ENCODE measurements at places on chromosomes 11 and 22.

DNA sequence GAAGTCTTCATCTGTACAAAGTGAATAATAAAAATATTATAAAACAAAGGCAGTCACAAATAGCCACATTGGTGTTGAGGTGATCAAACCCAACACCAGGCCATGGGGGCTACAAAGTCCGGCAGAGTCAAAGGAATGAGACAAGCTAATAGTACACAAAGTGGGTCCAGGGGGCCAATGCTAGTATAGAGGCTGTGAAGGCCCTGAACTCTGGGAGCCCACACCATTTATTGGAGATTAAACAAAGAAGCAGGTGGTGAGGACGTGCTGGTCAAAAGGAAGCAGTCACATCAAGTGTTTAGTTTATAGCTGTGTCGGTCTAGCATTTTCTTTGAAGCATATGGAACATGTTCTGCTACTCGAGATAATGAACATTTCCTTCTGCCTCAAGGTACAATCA is 58.6 kb upstream of the CCT8L2 start:
- no peak for DNase-seq

DNA sequence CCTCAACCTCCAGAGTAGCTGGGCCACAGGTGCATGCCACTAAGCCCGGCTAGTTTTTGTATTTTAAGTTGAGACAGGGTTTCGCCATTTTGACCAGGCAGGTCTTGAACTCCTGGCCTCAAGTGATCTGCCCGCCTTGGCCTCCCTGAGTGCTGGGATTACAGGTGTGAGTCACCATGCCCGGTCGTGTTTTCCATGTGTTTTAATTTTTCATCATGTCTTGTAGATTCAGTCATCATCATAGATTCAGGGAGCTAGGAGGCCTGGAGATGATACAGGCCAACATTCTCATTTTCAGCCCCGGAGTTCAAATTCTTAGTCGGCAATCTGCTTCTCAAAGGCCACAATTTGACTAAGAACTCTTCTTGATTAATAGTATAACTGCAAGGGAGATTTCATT is 73.5 kb upstream of the GRAMD1B start:
- DNase-seq, result no peak

- no peak for DNase-seq
These were observed 8.8 kb downstream of the SSTR3 start for GRCh38 chr22:37203354-37204044.

DNA sequence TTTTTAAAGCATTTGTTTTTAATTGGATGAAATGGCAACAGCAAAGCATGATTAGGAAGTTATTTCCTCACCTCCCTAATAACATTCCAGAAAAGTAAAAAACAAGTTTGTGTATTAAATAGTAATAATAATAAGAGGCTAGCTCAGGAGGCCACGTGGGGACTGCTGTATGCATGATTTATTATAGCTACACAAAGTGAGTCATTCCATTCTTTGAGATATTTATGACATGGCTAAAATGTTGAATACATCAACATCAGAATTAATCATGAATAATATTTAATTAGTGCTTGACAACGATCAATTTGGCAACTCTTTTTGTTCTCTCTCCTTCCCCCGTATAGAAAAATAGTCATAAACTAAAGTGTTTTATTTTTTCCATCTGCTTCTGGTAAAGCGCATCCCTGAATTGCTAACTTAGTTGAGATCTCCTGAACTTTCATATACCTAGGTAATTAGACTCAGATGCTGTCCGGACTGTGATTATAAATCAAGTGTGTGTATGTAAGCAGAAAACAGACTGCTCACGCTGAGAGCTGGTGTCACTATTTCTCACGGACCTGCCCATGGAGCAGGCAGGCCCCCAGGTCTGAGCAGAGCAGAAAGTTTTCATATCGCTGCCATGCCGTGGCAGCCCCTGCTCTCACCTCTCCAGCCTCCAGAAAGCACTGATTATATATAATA is 125.7 kb downstream of the WT1 start:
- no peak for DNase-seq

DNA sequence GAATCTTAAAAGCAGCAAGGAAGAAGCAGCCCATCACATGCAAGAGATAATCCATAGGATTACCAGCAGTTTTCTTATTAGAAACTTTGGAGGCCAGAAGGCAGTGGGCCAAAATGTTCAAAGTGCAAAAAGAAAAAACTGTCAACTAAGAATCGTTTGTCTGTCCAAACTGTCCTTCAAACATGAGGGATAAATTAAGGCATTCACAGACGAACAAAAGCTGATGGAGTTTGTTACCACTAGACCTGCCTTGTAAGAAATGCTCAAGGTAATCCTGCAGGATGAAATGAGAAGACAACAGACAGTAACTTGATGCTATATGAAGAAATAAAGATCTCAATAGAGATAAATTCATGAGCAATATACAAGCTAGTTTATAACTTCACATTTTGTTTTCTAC is 150.4 kb downstream of the WNT7B start:
- no peak for DNase-seq

DNA sequence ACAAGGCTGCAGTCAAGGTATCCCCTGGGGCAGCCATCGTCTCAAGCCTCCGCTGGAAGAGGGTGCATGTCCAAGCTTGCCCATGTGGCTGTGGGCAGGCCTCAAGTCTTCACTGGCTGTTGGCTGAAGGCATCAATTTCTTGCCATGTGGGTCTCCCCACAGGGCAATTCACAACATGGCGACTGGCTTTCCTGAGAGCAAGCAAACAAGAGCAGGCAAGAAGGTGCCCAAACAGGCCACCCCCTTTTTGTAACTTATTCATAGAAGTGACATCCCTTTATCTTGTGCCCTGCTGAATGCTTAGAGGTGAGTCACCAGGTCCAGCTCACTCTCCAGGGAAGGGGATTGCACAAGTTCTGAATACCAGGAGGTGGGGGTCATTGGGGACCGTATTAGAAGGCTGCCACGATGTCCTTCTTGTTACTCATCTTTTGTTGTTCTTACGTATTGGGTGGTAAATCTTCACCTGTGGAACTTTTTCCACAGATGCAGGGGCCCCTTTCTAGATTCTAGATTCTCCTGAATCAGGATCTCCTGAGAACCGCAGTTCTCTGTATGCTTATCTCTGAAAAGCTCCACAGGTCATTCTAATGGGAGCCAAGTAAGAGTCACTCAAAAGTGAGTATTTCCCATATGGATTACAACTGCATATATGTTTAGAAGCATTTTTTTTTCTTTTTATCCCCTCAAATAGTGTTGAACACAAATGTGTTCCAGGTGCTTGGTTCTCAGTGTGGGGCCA is 44.2 kb upstream of the MICAL2 start:
- DNase-seq, result peak; percentile 54

DNA sequence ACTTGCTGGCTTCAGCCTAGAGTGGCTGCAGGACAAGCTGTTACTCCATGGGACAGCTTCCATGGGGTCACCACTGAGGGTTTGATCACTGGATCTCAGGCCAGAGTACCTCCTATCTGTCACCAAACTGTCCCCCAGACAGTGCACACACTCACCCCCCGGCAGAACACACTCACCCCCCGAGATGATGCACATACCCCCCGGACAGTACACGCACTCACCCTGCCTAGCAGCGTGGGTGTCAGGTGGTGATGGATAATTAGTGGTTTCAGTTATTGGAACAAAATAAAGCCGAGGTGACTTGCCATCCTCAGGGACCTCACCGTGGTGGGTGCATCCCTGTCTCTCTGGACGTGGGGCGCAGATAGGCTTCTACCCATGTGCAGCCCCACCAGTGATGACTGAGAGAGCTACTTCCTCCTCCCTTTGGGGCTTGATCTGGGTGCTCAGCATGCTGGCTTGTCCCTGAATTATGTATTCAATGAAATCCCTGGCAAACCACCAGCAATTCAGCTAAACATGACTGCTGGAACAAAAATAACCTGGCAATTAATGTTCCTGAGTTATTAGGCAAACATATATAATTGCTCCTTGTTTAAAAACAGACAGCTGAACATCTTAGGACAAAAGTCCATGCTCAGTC is 18.9 kb downstream of the TANGO2 start:
- DNase-seq, result no peak

GRCh38 chr11:100442017-100442416 is 245.1 kb upstream of the ARHGAP42 start:
- no peak for DNase-seq

GRCh38 chr22:42719656-42720262 is 911 bp downstream of the A4GALT start:
- DNase-seq, result no peak

- DNase-seq, result no peak
These were observed 18.5 kb upstream of the ARHGAP20 start for GRCh38 chr11:110730773-110731172.

- DNase-seq, result no peak
These were observed 5.5 kb downstream of the TCIRG1 start for GRCh38 chr11:68044145-68044813.

DNA sequence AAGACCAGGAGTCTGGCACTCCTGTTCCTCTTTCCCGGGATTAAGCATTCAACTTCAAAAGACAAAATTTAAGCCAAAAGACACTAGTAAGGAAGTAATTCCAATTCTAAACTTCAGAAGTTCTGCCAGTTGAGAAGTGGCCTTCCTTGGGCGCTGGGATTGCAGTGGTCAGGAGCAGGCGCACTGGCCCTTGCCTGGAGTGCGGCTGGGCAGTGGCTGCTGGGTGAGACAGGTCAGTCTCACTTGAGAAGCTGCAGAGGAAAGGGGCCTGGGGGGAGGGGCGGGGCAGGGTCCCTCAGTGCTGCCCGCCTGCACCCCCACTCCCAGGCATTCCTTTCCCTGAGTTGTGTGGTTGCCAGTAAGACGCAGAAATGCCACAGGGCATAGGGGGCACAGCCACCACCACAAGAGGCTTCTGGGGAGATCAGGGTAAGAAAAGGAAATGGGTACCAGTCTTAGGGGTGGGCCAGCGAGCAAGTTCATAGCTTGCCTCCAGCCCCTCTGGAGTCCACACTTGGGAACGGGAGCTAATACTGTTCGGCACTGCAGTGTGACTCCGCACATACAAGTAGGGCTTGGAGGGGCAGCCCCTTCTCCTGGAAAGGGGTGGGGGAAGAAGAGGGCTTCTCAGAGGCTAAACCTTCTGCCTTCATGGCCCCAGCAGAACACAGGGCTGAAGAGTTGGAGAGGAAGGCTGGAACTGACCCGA is 5.5 kb downstream of the MRPL49 start:
- DNase-seq, result no peak

- DNase-seq, result no peak
These were observed 126.7 kb downstream of the TEAD1 start for GRCh38 chr11:12800871-12801270.

DNA sequence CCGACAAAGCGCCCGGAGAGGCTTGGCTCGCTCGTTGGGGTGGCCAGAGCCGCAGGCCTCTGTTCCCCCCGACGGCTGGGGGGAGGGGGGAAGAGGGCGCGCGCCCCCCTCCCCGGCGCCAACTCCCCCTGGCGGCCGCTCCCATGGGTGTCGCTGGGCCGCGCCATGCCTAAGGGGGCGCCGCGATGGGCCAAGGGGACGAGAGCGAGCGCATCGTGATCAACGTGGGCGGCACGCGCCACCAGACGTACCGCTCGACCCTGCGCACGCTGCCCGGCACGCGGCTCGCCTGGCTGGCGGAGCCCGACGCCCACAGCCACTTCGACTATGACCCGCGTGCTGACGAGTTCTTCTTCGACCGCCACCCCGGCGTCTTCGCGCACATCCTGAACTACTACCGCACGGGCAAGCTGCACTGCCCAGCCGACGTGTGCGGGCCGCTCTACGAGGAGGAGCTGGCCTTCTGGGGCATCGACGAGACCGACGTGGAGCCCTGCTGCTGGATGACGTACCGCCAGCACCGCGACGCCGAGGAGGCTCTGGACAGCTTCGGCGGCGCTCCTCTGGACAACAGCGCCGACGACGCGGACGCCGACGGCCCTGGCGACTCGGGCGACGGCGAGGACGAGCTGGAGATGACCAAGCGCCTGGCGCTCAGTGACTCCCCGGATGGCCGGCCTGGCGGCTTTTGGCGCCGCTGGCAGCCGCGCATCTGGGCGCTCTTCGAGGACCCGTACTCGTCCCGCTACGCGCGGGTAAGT is 1.4 kb downstream of the KCNC1 start:
- DNase-seq, result no peak

GRCh38 chr11:112655371-112655770 is 305.8 kb upstream of the NCAM1 start:
- no peak for DNase-seq

- no peak for DNase-seq
These were observed 37.9 kb downstream of the ALG9 start for GRCh38 chr11:111833524-111833923.

GRCh38 chr11:66314561-66315497 is 2.0 kb downstream of the CD248 start:
- no peak for DNase-seq

GRCh38 chr22:27973846-27974245 is 54.8 kb upstream of the PITPNB start:
- DNase-seq, result no peak

DNA sequence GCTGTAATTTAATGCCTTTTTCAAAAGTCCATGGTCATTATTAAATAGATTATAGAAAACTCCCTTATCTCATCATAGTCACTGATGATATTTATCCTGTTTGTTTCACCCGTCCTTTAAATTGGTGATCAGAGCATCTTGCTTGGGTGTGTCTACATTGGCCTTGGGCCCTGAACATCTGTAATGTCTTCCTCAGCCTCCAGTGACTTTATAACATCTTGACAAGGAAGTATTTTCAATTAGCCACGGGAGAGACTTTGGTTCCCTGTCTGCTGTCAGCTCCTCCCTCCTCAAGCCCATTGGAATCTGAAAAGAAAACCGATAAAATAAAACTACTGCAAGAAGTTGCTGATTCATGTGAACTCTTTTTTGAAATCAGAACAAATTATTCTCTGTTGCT is 116.9 kb upstream of the TTC12 start:
- no peak for DNase-seq

GRCh38 chr11:10611979-10612862 is 43.8 kb upstream of the LYVE1 start:
- no peak for DNase-seq

DNA sequence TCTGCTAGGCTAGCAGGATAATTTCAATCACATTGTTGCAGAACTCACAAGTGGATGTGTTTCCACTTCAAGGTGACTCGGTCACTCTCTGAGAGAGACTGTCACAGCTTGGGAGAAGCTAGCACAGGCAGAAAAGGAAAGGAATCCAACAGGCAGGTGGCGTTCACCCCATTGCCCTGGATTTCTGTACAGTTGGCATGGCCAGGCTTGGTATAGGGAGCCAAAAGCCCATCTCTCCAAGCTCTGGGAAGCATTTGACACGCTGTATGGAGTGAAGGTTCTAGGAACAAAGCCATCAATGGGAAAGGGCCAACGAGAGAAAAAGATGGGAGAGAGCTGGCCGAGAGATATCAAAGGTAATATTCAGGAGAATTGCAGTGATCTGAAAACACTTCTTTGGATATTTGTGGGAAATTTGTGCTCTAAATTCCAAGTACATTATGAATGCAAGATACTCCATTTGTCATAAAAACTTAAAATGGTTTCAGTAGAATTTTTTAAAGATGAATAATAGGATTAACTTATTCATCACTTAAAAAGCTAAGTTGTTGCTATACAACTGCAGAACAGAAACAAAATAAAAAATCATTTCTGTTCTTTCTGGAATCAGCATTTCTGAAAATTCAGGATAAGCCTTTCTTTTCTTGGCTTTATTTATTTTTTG is 223.5 kb upstream of the NTM start:
- DNase-seq, result no peak

Data from endothelial cell of umbilical vein (primary cell).